NCI-H2081 treated with DMSO at 0.1 percent for 48 hours (cell line): ENCODE measurements at places on chromosomes 2 and 18.

DNA sequence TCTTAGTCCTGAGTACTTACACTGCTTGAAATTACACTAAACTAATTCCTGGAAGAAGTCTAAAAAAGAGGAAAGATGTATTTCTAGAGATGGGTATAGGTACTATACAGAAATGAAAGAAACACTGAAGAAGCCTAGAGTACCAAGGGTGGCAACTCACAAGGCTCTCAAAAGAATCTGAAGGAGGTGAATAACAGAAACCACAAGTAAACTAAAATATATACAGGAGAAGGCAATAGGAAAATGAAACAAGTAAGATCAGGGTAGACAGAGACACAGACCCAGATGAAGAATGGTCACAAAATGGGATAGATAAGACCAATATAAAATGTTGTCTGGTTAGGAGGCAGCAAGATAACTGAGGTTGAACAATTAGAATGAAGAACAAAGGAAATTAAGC is 59.9 kb downstream of the USP37 start:
- DNase-seq, result no peak

GRCh38 chr2:129055242-129055641 is 736.6 kb upstream of the HS6ST1 start:
- no peak for DNase-seq

GRCh38 chr2:101230541-101231001 is 22.1 kb upstream of the CNOT11 start:
- no peak for DNase-seq

DNA sequence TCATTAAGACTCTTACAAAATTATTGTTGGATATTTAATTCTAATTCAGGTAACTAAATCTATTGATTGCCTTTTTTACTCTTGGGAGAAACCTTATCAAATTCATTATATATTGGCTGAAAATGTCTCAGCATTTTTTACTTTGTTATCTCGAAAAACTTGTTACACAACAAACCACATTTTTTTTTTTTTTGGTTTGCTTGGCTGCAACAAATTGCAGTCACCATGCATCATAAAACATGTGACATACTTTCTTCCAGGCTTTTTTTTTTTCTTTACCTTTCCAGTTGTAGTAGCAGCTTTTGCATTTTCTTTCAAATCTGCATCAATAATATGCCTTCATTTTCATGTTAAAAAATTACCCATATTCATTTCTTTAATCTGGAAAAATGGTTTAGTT is 186.7 kb downstream of the TDRD15 start:
- no peak for DNase-seq

- no peak for DNase-seq
Measured at GRCh38 chr2:112026509-112026908, 28.6 kb upstream of the TMEM87B start.

GRCh38 chr2:101812226-101812625 is 114.7 kb downstream of the MAP4K4 start:
- DNase-seq, result no peak

DNA sequence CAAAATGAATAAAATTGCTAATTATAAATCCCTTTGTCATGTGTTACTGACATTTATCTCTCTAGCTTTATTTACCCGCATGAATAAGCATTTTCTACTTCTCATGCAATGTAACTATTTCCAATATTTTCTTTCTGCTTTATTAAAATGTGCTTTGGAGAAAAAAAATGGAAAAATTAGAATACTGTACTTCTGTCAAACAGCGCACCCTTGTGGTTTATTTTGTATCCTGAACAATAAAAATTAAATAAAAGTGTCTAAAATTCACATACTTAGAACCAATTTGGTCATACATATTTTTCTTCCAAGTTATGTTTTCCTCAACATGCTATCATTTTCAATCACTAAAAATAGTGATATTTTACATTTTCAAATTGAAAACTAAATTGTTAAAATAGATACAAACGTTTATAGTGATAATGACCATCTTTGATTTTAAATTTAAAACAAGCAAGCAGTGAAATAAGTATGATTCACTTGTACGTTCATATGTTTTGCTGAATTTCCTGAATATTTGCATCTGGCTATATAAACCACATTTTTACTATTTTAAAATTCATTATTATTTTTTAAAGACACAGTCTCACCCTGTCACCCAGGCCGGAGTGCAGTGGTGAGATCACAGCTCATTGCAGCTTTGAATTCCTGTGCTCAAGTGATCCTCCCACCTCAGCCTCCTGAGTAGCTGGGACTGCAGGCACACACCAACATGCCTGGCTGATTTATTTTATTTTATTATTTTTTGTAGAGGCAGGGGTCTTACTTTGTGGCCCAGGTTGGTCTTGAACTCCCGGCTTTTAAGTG is 95.9 kb upstream of the GRB14 start:
- no peak for DNase-seq

DNA sequence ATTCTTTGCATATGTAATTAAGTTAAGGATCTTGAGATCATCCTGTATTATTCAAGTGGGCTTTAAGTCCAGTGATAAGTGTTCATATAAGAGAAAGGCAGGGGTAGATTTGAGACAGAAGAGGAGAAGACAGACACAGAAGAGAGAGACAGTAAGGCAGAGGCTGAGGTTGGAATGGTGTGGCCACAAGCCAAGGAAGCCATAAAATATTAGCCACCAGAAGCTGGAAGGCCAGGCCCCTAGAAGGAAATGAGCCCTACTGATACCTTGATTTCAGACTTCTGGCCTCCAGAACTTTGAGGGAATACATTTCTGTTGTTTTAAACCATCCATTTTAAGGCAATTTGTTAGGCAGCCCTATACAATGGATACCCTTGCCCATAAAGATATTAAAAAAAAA is 66.9 kb upstream of the DLX2 start:
- no peak for DNase-seq

DNA sequence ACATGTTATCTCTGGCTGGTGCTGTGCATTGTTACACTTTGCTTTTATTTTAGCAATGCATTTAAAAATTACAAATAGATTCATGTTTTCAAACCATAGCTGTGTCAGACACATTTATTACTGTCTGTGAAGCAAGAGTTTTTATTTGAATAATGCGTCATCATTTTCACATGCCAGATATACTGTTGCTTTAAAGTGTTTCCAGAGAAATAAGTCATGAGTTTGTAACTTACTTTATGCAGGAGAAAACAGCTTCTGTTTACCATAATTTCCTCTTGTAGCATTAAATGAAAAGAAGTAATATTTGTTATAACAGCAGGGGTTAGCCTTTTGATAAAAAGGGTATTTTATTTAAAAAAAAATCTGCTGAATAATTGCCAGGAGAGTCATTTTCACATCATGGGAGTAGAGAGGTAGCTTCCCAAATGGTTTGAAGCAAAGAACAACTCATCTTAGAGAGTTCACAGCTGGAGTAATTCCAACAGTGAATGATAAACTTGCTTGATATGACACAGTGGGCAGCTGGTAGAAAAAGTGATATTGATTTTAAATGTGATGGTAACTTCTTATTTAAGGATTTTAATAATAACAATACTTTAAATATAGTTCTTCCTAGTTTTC is 1274.5 kb upstream of the CRIM1 start:
- no peak for DNase-seq

DNA sequence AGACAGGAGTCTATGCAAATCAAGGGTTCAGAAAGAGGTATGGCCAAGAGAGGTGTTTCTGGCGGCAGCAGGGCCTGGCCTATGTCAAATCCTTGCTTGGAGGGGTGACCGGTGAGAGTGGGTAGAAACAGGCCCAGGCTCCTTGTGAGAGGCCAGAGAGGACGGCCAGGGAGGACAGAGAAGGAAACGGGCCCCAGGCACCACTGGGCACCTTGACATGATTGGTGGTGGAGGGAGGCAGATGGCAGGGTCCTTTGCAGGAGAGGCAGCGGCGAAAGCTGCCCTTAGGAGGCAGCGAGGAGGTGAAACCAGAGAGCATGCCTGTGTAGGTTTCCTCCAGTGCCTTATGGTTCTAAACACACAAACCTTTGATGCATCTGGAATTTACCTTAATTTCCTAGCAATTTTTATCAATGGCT is 6.2 kb downstream of the RAMP1 start:
- DNase-seq, result no peak

DNA sequence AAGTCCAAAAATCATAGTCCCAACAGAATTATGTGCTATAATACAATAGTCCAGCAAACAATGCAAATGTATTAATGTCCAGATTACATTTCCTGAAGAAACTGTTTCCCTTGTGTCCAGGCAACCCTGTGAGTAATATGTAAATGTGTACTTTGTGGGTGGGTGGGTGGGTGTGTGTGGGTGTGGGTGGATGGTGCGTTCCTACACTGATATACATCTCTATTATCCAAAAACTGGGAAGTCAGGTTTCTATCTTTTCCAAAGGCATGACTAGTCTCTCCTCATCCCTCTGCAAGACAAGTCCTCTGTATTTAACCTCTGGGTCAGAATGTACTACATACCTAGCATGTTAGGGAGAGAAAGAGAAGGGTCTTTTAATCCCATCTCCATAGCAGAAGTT is 71.6 kb downstream of the LNPK start:
- DNase-seq, result no peak

DNA sequence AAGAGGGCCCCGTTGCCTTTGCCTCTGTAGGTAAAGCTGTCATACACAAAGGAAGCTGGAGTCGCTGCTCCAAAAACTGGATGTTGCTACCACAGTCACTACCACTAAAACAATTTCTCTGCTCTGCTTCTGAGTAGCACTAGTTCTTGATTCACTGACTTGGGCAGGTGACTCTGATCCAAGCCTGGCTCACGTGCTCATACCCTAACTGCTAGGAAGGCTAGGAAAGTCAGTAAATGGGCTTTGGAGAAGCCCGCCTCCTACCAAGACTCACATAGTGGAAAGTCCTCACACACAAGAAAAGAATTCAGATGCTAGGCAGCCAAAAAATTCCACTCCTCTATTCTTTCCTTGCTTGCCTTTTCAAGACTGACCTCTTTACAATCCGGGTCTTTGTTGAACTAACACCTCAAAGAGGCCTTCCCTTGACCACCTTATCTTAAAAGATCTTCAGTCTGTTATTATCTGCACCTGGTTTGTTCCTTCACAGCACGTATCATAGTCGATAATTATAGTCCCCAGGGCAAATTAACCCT is 11.4 kb upstream of the DYNC1I2 start:
- DNase-seq, result no peak

GRCh38 chr2:136223274-136223673 is 105.3 kb upstream of the CXCR4 start:
- no peak for DNase-seq

GRCh38 chr18:13035249-13035914 is 44.2 kb downstream of the CEP192 start:
- no peak for DNase-seq

GRCh38 chr2:238868067-238868524 is 20.2 kb downstream of the TWIST2 start:
- DNase-seq, result no peak

DNA sequence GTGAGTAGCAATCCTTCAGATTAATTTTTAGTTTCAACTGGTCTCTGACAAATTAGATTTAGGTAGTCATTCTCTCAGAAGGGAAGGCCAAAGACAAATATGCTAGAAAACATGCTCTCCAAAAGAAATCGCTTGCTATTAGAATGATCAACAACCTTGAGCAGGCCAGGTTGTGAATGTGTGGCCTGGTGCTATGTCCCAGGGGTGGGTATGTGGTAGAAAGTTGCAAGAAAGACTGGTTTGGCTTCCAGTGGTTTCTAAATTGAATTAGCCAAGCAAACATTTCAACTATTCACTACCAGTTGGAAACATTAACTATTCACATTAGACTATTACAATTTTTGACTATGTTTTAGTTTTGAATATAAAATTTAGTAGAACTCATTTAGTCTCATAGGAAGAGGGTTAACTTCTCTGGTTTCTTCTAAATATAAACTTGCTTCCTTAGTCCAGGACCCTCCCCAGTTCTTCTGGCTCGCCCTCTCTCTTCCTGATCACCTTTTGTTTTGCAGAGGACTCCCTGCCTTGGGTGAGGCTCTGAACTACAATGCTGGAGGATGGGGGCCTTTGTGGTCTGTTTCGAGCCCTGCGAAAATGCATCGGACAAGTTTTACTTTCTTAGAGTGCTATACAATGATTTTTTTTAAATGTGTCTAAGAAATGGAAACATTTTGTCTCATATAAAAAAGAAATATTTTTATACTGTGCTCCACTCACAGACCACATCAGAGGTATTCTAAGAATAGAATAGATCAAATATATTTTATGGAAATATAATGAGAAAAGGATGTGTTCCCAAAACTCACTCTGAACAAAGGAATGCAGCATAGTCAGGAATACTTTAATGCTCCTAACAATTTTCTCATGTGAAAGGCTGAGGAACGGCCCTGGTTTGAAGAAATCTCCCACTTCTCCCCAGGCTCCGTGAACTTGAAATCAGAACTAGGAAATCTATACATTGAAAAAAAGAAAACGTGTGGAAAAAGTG is 375.0 kb upstream of the ZEB2 start:
- DNase-seq, result no peak

DNA sequence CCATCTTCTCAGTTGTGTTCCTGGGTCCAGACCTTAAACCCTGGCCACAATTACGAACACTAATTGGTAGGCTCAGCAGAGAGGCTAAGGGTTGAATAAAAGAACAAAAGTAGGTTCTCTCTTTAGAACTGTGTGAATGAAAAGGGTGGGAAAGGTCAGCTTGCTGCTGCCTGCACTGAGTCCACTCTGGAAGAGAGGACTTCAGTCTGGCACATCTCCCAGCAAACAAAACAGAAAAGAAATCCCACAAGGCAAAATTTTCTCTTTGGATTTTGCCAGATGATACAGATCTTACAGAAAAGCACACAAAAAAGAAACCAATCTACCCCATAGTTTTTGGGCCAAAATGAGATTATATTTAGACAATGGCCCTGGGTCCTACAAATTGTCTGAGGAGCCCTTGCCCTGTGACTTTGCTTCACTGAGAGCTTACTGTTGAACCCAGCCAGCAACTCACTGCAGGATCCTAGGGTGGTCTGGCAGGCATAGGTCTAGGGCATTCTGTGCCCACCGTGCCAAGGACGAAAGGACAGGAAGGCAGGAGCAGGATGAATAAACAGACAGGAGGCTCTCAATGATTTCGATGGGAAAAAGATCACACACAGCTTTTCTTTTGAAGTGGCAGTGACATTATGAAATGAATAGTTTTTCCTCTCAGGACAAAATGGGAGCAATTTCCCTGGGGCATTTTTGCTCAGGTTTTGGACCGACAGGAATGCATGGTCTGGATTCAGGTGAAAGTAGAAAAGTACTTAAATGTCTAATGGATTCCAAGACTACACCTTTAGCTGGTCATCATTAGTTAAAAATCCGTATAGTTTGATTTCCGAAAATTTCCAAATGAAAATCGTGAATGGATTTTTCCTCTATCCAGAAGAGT is 68.4 kb upstream of the STAM2 start:
- DNase-seq, result no peak

DNA sequence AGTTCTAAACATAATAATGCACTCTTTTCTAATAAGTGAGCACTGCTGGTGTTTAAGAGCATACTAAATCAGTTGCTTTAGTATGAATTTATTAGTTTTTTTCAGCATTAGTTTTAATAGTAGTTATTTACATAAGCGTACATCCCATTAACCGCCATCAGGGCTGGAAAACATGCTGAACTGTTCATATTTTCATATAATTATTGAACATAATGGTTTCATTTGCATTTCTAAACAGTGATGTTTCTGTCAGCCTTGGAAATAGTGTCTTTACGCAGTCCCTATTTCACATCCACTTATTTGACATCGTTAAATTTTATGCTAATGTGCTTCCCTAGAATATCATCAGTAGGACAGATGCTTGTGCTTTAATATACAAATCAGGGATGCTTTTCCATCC is 71.5 kb downstream of the KIAA1328 start:
- DNase-seq, result no peak

GRCh38 chr18:49617329-49617695 is 55.5 kb downstream of the LIPG start:
- DNase-seq, result no peak
